Cortex of kidney (tissue), 1 donor: ENCODE measurements at places on chromosomes 3 and 15.

DNA sequence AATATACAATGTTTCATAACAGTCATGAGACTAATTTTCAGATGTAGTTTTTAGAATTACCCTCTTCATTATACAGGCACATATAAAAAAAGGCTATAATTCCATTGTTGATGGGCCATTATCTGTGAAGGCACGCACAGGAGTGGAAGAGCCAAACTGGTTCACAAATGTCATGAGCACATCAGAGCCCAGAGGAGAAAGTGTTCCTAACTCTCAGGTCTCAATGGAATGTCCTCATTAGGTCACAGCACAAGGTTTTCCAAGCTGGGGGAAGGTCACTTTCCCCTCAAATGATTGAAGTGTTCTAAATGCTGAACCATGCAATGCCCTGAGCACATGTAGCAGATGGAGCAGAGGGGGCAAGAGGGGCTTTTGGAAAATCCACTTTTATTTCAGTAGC, 41.2 kb downstream of the GJD2 start:
- DNase-seq = no peak

- DNase-seq = no peak
Measured at GRCh38 chr3:37905346-37905745, 43.7 kb downstream of the CTDSPL start.

DNA sequence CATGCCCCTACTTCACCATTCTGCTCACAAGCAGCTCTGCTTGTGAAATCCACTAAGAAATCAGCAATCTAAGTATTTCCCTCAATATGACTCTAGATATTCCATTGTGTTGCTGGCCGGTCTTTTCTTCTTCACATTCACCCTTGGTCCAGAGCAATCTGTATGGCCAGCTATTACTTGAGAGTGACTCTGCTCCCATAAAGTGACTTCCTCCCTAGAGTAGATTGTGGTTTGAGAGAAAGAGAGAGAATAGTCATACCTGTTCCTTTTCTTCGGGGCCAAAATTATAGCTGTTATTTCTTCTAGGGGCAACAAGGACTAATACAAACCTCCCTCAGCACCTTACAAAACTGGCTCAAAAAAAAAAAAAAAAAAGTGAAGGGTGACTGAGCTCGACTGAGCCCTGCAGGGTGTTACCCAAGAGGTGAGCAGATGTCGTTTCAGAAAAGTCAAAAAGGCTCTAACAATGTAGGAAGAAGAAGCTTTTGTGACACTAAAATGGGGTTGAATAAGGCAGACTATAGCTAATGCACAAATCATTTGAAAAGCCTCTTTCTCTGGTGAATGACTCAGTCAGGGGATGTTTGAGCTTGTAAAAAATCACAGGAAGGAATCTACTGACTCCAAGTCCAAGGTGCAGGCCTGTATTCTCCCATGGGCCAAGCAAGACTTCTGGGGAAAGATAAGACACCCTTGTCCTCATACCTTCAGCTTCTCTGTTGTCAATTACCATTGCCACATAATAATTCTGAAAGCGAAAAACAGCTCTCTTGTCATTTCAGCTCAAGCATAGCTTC, 161.0 kb upstream of the SLC24A5 start:
- no peak for DNase-seq

DNA sequence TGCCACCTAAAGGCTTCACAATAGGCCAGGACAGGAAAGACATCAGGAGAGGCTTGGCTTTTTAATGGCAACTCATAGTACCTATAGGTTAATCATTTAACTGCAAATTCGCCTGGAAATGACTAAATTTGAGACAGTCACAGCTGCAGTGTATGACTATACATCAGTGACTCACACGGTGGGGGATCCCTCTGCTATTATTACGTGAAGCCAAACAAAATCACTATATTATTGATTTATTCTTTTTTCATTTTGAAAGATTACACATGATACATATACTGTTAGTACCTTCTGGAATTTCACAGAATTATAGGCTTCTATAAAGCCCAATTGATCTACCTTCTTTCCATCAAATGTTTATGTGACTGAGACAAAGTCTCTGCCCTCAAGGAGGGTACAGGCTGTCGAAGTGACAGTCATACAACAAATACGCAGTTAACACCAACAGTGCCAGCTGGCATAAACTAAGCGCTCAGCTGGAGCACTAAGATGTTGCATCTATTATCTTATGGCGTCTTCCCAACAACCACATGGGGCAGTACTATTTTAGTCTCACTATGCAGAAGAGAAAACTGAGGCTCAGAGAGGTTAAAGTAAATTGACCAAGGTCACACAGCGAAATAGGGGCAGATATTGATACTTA, 82.0 kb upstream of the LMOD3 start:
- DNase-seq = no peak

DNA sequence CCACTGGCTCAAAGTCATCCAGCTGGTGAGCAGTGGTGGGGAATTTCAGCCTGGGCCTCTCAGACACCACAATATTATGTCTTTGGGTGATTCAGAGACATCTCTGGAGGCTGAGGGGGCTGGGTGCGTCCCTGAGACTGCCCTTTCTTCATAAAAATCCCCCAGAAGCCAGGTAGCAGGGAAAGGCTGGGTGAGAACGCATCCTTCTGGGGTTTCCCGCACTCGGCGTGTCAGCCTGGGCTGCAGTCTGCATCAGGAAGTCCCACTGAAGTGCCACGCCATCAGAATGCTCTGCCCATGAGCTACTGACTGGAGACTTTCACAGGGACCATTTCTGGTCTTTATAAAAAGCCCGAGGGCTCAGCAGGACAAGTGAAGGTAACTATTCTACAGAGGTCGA, 148.8 kb upstream of the SLC6A11 start:
- no peak for DNase-seq

DNA sequence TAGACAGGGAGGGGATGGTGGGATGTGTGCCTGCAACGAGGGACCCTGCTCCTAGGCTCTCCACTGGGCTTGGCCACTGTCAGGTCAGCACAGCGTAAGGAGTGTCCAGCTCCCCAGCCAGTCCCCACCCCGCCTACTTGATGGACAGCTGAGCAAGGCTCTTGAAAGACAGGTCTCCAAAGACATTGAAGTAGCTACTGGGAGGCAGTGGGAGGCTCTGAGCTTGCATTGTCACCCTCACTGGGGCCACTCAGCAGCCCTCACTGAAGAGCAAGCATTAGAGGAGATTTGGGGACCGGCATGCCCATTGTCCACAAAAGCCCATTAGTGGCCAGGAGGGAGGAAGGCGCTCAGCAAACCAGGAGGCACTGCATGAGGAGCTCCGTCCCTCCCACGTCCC, 146.5 kb downstream of the MEGF11 start:
- no peak for DNase-seq

GRCh38 chr15:80242132-80242769, 9.8 kb downstream of the CTXND1 start:
- no peak for DNase-seq

DNA sequence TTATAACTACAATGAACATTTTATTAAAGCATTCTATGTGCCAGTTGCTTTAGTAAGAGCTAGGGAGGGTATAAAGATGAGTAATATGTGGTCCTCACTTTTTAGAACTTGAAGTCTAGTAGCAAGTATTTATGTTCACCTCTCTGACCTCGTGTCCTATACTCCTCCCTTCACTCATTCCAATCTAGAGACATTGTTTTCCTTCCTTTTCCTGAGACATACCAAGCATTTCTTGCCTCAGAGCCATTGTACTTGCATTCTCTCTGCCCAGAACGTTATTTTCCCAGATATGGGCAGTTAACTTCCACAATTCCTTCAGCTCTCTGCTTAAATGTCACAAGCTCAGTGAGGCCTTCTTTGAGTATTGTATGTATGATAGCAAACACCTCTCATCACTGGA, 408.6 kb downstream of the PDCD6IP start:
- DNase-seq = no peak

- no peak for DNase-seq
Measured at GRCh38 chr3:83226751-83227150, 1465.3 kb upstream of the GBE1 start.

- no peak for DNase-seq
Measured at GRCh38 chr3:121757087-121757811, 7.7 kb upstream of the GOLGB1 start.

DNA sequence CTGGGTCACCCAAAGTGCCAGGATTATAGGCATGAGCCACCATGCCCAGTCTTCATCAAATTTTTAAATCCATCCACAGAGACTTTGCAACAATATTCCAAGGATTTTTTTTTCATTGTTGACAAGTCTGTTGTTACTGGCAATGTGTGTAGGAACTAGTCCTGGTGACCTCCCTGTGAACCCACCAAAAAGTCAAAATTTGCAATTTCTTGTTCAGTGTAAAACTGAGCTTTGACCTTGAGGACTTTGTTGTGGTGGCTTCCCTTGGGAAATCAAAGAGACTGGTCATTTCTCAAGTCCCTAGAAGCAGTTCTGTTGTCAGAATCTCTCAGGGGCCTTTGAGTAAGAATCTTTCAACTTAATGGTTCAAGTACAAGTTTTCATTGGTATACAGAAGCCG, 36.9 kb upstream of the COL8A1 start:
- no peak for DNase-seq

DNA sequence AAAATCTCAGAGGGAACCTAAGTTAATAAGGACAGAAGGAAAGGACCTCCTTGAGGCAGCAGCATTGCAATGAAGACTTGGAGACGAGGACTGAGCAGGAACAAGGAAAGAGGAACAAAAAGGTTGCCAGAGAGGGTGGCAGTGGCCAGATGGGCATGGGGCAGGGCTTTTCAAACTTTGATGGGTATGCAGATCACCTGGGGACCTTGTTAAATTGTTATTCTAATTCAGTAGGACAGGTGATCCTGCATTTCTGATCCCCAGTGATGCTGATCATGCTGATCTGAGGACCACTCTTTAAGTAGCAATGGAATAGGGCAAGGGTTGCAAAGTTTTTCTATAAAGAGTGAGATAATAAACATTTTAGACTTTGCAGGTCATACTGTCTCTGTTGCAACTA, 11.1 kb downstream of the COL6A6 start:
- no peak for DNase-seq

GRCh38 chr3:20809356-20809755, 623.4 kb upstream of the SGO1 start:
- no peak for DNase-seq

DNA sequence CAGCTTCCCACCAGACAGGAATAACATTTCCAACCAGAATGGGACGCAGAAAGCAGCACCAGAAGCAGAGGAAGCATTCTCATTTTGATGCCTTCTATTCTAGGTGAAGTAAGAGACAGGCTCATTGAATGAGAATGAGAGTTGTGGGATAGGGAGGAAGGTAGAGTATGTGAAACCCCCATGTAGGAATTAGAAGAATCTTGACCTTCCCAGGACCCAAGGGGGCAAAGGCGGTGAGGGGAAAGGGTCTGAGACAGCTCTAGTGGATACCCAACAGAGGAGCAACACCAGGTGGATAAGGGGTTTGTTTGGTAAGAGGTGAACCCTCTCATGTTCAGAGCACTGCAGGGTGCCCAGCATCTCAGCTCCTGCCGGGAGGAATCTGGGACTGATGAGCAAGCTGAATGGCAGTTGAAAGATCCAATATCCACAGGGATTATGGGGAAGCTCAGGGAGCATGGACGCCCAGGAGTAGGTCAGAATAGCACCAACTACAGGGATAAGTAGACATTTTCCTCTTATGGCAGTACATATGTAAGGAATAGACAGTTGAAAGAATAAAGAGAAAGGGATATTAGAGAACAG, 77.0 kb downstream of the PLCL2 start:
- no peak for DNase-seq

- DNase-seq = no peak
Measured at GRCh38 chr3:112736805-112737566, 96.0 kb upstream of the CCDC80 start.

DNA sequence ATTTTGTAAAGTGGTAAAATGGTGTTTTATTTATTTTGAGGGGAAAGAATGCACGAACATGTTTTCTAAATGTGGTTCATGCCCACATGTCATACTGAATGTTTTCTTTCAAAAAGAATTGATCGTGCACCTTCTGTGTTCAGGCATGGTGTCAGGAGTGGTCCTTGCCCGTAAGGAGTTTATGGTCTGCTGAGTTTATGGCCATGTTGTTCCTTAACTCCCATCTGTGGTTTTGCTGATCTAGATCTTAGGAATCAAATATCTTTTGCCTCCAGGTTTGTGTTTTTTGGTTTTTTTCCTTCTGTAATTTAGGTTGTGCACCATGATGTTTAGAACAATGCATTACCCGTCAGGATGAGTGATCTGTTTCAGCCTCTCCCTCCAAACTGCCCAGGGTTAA, 304.4 kb upstream of the NR2E3 start:
- no peak for DNase-seq

DNA sequence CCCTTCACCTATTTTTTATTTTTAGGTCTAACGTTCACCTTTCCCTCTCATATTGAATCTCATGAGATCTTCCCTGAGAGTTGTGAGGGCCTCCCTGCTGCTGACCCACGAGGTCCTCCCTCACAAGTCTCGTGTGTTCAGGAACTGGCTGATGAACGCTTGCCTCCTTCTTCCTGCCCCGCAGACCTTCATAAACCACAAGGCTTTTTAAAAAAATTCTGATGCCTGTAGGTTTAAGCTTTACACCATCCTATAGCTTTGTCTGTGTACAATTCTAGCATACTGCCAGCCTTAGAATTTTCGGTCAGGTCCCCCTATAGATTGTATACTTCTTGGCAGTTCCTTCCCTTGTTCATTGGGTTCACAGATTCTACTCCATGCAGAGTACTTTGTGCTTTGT, 50.5 kb downstream of the CHST2 start:
- no peak for DNase-seq

- DNase-seq = no peak
Measured at GRCh38 chr15:89021224-89021623, 67.0 kb upstream of the ABHD2 start.

- no peak for DNase-seq
Measured at GRCh38 chr3:46479696-46480095, 15.0 kb upstream of the LTF start.

DNA sequence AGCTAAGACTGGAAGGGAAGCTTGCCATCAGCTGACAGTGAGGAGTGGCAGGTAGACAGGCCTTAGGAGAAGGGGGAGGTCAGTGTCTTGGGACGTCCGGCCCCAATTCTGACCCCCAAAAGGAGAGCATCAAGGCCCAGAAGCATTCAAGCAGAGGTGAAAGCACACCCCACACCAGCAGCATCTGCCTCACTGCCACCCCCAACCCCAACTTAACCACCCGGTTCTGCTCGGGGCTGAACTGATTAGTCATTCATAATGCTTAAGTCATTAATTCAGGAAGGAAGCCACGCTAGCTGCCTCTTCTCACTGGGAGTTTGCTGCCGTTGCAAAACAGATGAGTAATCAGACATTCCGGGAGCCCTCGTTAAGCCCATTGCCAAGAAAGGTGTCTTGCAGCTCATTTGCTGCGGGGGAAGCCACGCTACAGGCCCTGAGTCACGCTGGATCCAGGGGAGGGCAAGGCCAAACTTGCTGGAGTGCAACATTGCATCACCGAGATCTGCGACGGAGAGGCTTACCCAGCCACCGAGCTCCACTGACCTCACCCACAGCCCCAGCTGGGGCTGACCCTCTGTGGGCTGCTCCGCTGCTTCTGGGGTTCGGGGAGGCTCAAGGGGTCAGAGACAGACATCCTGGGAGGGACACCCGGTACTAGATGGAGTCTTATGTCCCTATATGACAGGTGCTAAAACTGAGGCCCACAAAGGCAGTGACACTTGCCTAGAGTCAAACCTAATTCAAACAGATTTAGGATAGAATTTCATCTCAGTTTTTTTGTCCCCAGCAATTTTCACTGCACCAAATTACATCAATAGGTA, 46.4 kb upstream of the HES1 start:
- no peak for DNase-seq
